ENCODE measurements at places on chromosomes 4 and X. TPM values are rescaled to one million over a fixed set of nuclear protein-coding genes. Genes with fewer than 3 reads are reported as not detected.

The DIPK2B gene
- total RNA-seq, result not detected

The ACSL4 gene
- 69.7 TPM for total RNA-seq

DNA sequence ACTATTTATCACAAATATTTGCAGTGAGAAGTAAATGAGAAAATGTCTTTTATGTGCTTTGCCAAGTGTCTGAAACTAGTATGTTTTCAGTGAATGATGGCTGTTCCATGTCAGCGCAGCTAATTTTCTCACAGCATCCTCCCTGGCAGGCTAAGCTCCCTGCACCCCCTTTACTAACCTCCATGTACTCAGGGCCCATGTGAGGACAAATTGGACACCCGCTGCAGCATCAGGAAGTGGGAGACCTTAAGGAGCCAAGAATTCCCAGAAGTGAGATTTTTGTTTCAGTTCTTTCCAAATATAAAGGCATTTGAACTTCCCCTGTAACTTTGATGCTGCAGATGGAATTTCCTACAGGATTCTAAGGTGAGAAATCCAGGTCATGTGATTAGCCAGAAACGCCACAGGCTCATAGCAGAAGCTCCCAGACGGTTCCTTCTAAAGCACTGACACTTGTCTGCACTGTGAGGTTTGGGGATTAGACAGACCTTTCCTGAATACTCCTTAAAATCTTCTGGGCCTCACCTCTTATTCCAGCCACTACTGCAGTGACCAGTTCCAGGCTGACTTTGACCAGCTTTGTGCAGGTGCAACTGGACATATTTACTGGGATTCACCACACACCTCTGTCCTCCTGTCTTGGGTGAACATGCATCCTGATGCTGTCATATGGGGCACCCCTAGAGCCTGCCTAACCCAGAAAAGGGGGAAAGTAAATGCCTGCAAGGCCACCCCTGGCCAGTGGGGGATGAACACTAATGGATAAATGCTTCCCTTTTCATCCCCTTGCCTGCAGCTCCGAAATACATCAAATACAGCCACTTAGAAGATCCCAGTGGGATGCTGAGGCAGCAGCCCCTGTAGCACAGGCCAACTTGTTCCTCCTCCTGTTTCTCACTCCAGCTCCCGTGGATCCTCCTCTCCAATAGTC lies 45.9 kb downstream of the LGI2 start:
- no peak overlapping the region for H3K4me3 ChIP-seq
- H3K27ac ChIP-seq, result no peak overlapping the region
- DNase-seq, result no peak

GRCh38 chr4:158856852-158857251 lies 88.0 kb downstream of the FNIP2 start:
- no peaks in the 10 kb centered on the region for H3K27me3 ChIP-seq
- no peak overlapping the region for H3K4me3 ChIP-seq
- DNase-seq, result no peak

DNA sequence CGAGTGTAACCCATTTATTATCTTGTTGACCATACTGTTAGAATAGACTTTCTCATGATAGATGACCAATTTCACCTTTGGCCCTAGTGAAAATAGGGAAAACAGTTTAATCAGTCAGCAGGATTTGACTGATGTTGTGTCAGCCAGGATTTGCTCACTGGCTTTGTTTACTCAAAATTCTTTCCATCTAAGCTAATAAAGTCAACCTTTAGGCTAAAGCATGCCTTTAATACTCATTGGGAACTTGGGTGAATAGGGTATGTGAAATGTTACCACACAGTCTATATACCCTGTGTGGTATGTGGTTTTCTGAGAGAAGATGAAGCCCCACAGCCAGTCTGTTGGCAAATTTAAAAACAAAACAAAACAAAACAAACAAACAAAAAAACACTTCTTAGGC lies 18.7 kb upstream of the SPANXB1 start:
- no peak overlapping the region for H3K27ac ChIP-seq
- no peaks in the 10 kb centered on the region for H3K36me3 ChIP-seq
- H3K27me3 ChIP-seq, result no peaks in the 10 kb centered on the region
- H3K4me1 ChIP-seq, result no peaks in the 10 kb centered on the region

DNA sequence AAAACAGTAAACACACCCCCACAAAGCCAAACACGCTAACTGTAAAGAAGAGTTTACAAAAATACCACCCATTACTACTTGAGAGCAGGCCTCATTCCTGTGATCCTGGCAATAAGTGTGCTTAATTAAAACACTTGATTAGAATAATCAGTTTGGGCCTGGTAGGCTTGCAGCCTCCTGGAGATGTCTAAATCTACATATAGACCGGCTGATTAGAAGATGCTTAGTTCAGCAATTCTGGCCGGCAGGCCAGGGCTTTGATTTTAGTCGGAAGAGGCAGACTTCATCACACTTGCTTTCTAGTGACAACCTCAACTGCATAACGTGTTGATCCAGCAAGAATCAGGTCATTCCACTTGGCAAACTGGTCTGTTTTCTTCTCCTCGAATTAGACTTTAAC lies 114.0 kb downstream of the DCTD start:
- H3K4me3 ChIP-seq, result no peak overlapping the region
- no peak for DNase-seq
- H3K4me1 ChIP-seq, result peaks cover 14% of the 10 kb centered on the region
- H3K27me3 ChIP-seq, result no peaks in the 10 kb centered on the region

DNA sequence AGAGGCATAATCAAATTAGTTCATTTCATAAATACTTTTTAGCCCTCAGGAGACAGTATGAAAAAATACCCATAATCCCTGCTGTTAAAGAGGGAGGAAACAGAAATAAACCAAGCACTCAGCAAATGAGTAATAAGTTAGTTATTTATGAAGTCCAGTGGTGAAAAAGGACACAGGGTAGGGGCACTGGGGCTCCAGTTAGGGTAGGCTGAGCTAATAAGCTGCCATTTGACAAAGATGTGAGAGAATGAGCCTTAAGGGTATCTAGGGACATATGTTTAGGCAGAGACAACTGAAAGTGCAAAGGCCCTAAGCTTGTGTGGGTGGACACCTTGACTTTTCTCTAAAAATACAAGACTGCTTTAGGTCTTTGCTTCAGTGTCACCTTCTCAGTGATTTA lies 94.4 kb downstream of the IL15 start:
- H3K27ac ChIP-seq, result no peak overlapping the region
- H3K27me3 ChIP-seq, result no peaks in the 10 kb centered on the region
- H3K36me3 ChIP-seq, result no peaks in the 10 kb centered on the region
- DNase-seq, result no peak
- no peaks in the 10 kb centered on the region for H3K4me1 ChIP-seq

The TIGD4 gene
- total RNA-seq, result not detected

GRCh38 chrX:141375011-141375760 lies 132.9 kb upstream of the SPANXC start:
- H3K27ac ChIP-seq, result no peak overlapping the region
- H3K4me1 ChIP-seq, result no peaks in the 10 kb centered on the region

Data from SJSA1 (cell line).